ENCODE measurements at places on chromosomes 4 and X.
A peak's percentile ranks its signal among the peaks of the same experiment; 100 is the strongest.

DNA sequence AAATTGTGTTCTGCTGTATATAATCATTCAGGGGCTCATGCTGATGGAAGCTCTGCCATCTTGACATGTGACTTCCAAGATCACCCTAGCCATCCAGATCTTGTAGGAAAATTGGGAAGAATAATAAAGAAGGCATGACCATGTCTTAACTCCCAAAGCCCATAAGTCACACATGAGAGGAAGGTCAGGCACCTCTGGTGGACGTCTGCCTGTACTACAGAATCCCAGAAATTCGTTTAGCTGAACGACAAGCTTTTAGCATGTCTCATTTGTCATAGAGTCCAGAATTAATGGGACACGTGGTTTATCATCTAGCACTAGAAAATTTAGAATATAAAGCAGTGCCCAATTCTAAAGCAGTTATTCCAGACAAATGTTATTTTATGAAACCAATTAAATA, 212.7 kb downstream of the CENPC start:
- DNase-seq, result peak; percentile 25

DNA sequence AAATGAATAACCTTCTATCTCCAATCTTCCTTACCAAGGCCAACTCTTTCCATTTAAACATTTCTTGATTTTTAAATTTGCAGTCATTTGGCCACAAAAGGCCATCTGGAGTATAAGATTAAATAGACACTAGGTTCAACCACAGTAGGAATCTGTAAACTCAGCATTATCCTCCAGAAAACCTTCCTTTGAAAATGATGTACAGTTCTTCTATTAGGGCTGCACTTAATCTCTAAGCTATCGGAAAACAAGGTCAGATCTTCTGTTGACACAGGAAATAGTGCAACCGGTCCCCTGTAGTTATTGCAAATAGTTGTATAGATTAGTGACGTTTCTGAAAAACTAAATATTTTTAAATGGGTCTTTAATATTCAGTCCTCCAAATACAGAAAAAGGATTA, 359.0 kb upstream of the ATOH1 start:
- no peak for DNase-seq

DNA sequence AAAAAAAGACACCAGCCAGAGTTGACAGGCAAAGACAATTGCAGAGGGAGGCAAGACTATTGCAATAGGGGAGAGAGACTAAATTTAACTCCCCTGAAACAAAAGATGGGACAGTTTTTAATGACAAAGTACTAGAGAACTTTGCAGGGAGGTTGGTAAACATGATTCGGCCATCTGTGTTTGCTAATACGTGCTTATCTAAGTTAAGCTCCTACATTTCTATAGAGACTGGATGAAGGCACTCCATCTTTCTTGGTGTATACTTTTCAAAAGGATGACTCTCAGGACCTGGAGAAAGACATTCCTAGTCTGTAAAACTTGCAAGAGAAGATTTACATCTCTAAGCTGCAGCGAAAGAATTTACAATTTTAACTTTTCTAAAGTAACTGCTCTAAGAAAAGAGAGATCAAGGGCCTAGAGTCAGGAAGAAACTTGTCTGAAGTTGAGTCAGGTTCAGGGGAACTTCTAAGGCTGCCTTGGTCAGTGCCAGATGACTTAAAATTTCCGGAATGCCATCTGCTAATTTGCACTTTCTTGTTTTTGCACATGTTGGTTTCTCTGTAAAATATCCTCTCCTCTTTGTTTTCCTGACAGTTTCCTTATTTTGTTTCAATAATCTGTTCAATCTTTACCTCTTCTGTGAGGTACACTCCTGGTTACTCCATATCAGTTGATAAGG, 10.6 kb downstream of the ADAM29 start:
- no peak for DNase-seq

GRCh38 chr4:122577808-122578781, 42.8 kb downstream of the IL21 start:
- DNase-seq, result no peak

GRCh38 chr4:110359076-110359475, 116.9 kb upstream of the ENPEP start:
- no peak for DNase-seq

DNA sequence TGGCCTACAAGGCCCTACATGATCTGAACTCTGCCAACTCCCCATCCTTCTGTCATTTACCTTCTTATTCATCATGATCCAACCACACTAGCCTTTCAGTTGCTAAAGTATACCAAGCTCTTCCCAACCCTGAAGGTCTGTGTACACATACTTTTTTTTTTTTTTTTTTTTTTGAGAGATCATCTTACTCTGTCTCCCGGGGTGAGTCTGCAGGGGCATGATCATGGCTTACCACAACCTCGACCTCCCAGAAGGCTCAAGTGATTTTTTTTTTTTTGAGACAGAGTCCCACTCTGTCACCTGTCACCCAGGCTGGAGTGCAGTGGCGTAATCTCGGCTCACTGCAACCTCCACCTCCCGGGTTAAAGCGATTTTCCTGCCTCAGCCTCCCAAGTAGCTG, 5.9 kb upstream of the UTP14A start:
- no peak for DNase-seq

- no peak for DNase-seq
Observed at GRCh38 chr4:152211936-152212653, 323.8 kb downstream of the FBXW7 start.

DNA sequence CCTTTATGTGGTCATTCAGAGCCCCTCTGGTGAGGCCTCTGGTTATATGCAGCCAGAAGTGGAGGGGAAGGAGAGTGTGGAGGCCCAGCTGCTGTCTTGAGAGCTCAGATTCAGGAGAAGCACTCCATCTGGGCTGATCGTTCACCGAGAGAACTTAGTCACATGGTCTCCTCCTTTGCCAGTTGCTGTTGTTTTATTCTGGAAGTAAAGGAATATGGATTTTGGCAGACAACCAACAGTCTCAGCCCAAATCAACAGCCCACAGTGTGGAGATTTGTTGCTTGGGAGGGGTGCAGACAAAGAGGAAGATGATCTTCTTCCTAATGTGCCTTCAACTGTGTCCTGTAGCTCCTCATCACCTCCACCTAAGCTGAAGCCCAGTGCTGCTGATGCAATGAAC, 355.4 kb downstream of the ANK2 start:
- DNase-seq, result no peak

GRCh38 chr4:173415885-173416653, 17.2 kb upstream of the SCRG1 start:
- DNase-seq, result no peak

DNA sequence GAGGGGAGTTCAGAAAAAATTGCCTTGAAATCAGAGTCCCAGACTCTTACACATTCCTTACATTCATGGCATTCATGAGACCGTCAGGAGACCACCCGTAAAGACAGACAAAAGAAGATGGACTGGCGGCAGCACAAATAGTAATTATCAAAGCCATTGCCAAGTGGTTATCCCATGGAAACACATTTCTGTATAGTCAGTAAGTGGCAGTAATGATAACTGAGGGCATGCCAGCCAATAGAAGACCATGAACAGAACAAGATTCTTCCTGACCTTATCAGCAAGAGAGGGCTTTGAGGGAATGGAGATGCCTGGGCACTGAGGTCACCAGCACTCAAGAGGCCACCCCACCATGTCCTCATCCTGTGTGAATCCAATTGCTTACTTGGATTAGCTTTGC, 121.7 kb upstream of the HCCS start:
- DNase-seq, result no peak

- DNase-seq, result no peak
Observed at GRCh38 chrX:69029771-69030170, 135.5 kb downstream of the PJA1 start.

GRCh38 chrX:47746446-47746845, 87.5 kb upstream of the UXT start:
- DNase-seq, result no peak

DNA sequence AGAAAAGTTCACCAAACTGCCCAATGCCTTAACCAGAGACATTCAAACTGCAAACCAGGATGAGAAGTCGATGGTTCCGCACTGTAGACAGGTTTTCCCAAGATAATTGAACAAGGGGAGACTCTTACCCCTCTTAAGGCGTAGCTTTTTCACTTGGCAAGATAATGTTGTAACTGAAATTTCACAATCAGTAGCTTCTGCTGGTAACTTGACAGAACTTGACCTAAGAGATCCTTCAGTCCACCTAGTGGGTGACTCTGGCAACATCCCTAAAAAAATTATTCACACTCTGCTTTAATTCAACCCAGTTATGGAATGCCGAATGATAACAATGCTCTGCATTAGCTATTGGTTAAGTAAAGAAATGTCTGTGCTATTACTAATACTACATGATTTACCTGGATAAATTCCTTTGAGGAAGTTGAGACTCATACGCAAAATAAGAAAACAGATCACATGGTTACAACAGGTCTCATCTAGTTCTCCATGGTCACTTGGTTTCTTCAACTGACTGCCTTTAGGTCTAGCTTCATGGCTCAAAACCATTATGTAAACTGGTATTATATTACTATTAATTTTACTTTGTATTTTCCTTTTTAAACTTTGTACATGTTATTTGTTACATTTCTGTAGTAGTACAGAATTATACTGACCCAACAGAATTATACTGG, 9.1 kb downstream of the ELF2 start:
- DNase-seq, result no peak

DNA sequence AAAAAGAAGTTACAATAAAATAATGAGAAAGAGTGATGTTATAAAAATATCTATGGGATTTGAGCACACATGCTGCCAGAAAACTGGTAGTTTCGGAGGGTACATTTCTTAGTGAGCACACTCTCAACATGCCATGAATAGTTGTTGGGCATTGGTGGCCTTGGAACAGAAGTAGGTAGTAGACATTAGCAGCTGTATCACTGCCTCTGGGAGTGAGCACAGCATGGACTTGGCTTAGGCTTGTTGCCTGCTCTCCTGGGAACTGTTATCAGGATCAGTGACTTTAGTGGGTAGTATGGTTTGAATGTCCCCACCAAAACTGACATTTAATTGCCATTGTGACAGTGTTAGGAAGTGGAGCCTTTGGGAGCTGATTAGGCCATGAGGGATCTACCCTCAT, 13.3 kb upstream of the PDLIM3 start:
- no peak for DNase-seq

DNA sequence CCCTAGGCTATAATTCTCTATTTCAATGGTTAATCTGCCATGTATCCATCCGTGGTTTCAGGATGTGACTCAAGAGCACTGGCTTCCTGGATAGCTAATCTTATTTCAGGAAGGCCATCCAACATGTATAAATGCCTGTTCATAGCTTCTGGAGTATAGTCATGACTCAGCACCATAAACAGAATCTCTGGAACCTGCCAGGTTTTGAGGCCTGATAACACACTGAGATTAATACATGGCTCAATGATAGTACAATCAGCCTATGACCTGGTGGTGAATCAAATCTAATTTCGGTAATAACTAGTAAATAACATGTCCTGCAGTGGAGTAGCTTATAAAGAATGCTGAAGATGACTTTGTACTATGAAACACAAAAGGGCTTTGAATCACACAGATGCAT, 5.7 kb upstream of the IL13RA2 start:
- DNase-seq, result no peak

DNA sequence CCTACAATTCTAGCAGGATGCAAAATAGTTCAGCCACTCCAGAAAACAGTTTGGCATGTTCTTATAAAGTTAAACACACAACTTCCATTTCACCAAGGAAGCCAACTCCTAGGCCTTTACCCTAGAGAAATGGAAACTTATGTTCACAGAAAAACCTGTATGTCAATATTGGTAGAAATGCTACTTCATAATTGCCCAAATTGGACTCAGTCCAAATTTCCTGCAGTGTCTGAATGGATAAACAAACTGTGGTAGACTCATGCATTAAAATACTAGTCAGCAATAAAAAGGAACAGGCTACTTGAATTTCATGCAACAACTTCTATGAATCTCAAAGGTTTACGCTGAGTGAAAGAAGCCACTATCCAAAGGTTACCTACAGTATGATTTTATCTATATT, 1738.8 kb upstream of the IGFBP7 start:
- DNase-seq, result no peak

DNA sequence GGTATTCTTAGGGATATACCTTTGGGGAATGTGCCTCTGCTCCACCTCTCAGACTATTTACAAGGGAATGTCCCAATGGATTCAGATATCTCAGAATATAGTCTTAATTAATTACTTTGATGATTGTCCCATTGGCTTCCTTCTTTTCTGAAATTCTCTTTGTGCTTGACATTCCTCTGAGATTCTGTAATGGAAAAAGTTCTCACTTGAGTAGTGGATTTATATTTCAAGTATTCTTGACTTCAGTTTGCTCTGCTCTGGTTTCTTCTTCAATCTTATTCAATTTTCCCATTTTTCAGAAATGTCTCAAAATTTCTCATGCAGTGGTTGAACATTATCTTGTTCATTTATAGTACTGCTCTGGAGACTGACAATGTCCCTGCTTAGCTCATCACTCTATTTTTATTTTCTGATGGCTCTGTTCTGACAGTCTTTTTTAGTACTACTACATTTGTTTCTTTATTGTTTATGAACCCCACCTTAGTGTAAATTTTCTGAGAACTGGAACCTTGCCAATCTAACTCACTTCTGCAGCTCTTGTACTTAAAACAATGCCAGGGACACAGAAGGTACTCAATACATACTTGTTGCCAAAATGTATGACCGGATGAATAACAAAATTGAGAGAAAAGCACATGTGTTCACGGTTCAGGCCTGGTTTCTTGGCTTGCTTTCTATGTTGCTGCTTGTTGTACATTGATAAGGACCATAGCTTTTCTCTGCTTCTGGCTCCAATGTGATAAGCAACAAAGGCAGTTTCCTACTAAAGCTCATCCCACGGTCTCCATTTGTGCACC, 471.7 kb downstream of the GASK1B start:
- no peak for DNase-seq

DNA sequence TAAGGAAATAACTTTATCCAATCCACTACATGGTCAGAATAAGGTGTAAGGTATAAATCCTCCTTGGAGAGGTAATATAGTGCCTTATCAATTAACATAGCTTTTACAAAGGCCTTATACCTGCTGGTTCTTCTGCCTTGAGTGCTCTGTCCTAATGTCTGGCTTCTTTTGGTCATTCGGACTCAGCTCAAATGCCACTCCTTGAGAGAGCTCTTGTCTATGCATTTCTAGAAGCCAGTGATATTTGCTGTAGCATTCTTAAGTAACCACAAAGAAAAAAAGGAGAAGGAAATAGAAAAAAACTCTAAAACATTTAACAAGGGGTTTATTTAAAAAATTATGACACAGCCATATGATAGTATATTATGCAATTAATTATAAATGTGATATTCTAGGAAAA, 444.8 kb upstream of the SLIT2 start:
- no peak for DNase-seq

- no peak for DNase-seq
Observed at GRCh38 chr4:39614487-39615162, 24.0 kb downstream of the SMIM14 start.

- DNase-seq, result no peak
Observed at GRCh38 chr4:152699313-152699712, 19.5 kb upstream of the TMEM154 start.

- DNase-seq, result no peak
Observed at GRCh38 chr4:101791182-101791558, 640 bp downstream of the BANK1 start.

GRCh38 chr4:77095101-77095821, 19.5 kb upstream of the CCNI start:
- DNase-seq, result peak; percentile 35
